Left colon (tissue), 2 donors: ENCODE measurements at places on chromosomes 4 and X. TPM values are rescaled to one million over a fixed set of nuclear protein-coding genes. Genes with fewer than 3 reads are reported as not detected.

Gene TECRL
- total RNA-seq, result not detected

Gene OTUD4
- total RNA-seq, result 30.3 TPM

Gene TMSB15A
- 0.46 TPM for total RNA-seq

Gene SSX4
- total RNA-seq, result not detected

- peak; percentile 57 for DNase-seq
Observed at GRCh38 chr4:140252141-140252741, 98.3 kb upstream of the MAML3 start.
